ENCODE measurements at places on chromosomes 3 and 15. TPM values are rescaled to one million over a fixed set of nuclear protein-coding genes. Genes with fewer than 3 reads are reported as not detected.
A peak's percentile ranks its signal among the peaks of the same experiment; 100 is the strongest.

- no peaks in the 10 kb centered on the region for H3K36me3 ChIP-seq
- H3K4me1 ChIP-seq, result no peaks in the 10 kb centered on the region
- no peak overlapping the region for H3K4me3 ChIP-seq
Measured at GRCh38 chr3:159366476-159366875, 564.6 kb downstream of the MFSD1 start.

DNA sequence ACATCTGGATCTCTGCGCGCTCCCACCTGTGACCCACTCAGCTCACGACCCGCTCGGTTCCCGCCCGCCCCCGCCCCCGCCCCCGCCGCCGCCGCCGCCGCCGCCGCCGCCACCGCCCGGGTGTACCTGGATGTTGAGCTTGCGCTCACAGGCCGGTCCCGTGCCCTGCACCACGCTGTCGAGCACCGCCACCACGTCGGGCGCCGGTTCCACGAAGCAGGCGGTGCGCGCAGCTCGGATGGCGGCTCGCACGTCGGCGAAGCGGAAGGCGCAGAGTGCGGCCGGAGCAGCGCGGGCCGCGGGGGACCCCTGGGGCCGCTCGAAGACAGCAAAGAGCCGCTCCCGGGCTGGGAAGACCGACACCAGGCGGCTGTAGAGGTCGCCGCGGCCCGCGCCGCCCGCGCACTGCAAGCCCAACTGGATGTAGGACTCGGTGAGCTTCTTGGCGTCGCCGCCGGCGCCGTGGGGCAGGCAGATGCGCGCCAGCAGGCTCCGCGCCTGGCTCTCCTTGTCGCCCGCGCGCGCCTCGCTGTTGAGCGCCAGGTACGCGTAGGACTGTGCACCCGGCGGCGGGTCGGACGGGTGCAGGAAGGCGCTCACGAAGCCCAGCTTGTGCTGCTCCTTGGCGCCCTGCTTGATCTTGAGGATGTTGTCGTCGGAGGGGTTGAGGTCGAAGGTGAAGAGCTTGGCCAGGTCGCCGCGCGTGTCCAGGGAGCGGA, 1.1 kb downstream of the PLXND1 start:
- DNase-seq, result peak; percentile 40
- no peak overlapping the region for H3K27ac ChIP-seq
- peaks cover 7% of the 10 kb centered on the region for H3K4me1 ChIP-seq
- peaks cover 42% of the 10 kb centered on the region for H3K27me3 ChIP-seq
- peak overlapping the region; percentile 64 for H3K4me3 ChIP-seq

- DNase-seq, result no peak
- H3K36me3 ChIP-seq, result no peaks in the 10 kb centered on the region
- H3K4me3 ChIP-seq, result no peak overlapping the region
Measured at GRCh38 chr3:89058371-89058770, 49.0 kb upstream of the EPHA3 start.

DNA sequence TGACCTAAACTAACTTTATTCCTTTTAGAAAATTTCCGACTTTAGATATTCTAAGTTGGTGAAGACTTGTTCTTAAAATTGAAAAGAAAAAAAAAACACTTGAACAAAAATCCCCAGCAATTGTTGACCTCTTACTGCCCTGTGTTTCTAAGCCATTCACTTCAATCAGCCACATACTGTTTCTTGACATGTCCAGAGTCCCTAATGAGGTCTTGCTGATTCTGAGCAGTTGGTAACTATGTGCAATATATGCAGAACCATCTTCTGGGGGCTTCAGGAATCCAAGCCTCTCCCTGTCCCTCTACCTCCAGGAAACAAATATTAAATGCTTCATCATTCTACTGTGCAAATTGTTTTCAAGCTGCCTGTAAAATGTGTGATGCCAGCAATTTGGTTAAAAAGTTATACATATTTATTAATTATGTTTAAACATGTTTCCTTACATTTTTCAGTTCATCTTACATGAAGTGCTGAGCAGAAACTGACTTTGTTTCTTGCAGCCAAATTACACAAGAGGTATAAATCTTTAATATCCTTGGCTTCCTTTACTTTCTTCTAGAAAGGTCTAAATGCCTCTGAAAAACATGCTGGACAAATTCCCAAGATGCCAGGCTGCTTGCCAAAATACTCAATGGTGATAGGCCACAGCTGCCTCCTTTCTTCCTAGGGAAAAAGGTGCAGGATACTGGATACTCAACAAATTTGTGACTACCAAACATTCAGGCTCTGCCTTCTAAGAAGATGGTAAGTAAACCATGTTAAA, 19.8 kb upstream of the GYG1 start:
- no peak overlapping the region for H3K4me3 ChIP-seq
- DNase-seq, result no peak
- no peak overlapping the region for H3K27ac ChIP-seq
- no peaks in the 10 kb centered on the region for H3K36me3 ChIP-seq
- H3K4me1 ChIP-seq, result no peaks in the 10 kb centered on the region

DNA sequence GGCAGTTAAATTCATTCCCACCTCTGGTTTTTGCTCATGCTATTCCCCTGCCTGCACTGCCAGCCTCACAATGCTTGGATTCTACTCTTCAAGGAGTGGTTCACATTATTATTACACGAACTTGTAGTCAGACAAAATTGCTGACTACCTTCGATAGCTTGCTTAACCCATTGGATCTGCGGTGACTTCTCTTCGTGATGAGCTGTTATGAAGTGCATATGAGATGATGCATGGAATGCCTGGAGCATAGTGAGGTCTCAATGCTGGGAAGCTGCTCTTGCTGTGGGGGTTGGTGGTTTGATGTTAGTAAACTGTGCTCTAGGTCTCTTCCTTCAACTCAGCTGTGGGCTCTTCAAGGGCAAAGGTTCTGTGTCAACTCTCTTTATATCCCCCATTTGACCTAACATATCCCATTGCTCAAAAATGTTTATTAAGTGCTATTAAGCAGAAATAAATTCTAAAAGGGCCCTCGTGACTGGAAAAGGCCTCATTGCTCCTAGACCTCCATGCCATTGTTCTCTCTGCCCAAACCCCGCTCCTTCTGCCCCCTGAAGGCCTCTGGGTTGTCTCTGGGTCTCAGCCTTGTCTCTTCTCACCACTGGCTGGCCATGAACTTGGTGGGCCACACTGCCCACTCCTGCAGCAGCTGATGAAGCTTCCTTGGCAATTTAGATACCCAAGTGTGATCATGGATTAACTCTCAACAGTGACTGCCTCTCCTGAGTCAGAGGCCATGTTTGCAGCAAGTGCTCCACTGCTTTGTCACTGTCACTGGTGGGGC, 4.5 kb upstream of the SLCO2A1 start:
- H3K27ac ChIP-seq, result no peak overlapping the region
- DNase-seq, result no peak
- H3K4me3 ChIP-seq, result no peak overlapping the region
- H3K27me3 ChIP-seq, result peaks cover 22% of the 10 kb centered on the region
- H3K4me1 ChIP-seq, result peaks cover 4% of the 10 kb centered on the region
- no peaks in the 10 kb centered on the region for H3K36me3 ChIP-seq

DNA sequence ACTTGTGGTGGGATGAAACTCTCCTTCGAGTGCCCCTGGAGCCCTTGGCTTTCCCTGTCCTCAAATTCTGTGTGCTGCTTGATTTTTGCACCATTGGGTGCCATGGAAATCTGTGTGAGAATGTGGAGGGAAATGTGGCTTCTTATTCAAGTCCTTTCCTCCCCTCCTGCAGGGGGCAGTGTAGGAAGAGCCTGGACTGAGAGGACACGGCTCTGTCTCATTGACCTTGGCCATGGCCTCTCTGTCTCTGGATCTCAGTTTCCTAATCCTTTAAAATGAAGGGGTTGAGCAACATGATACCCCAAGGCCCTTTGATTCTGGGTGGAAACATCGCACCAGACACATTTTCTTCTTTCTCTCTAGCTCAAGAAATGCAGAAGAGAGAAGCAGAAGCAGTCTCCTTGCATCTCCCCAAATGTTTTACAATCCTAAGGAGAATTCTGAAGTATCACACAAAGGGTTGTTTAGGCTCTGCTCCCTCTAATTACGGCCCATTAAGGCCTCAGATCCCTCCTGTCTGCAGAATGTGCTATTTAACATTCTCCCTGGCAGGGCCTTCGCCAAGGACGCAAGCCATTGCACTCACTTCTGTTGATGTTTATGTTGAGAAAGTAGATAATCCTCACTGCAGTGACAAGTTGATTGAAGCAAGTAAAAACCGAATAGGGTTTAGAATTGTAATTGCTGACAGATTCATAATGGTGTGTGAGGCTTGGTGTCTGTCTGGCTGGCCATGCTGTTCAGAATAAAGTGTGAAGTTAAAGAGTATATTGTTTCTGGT, 169.1 kb downstream of the TPRG1 start:
- DNase-seq, result no peak
- H3K36me3 ChIP-seq, result no peaks in the 10 kb centered on the region
- H3K27me3 ChIP-seq, result no peaks in the 10 kb centered on the region
- H3K4me3 ChIP-seq, result no peak overlapping the region

DNA sequence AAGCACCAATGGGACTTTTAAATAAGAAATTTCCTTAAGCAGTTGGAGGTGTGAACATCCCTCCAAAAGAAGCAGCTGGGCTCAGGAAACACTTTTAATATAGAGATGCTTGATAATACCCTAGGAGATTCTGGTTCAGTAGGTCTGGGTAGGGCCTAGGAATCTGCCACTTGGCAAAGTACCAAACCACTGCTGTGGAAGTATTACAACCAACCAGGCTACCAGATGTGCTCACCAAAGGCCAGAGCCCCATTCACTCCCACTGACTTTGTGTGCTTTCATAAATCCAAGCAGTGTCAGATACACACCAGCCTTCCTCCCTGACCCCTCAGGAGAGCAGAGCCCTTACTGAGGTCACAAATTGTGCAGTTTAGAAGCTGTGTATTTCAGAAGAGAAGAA, 162.6 kb downstream of the CCNL1 start:
- no peaks in the 10 kb centered on the region for H3K27me3 ChIP-seq
- H3K4me1 ChIP-seq, result no peaks in the 10 kb centered on the region
- H3K4me3 ChIP-seq, result no peak overlapping the region

TMCO5A gene
- not detected for total RNA-seq

SLC22A14 gene
- total RNA-seq, result 0.10 TPM

Measured in T-cell (primary cell).